D721Med (cell line): ENCODE measurements at places on chromosomes 13 and 19.

DNA sequence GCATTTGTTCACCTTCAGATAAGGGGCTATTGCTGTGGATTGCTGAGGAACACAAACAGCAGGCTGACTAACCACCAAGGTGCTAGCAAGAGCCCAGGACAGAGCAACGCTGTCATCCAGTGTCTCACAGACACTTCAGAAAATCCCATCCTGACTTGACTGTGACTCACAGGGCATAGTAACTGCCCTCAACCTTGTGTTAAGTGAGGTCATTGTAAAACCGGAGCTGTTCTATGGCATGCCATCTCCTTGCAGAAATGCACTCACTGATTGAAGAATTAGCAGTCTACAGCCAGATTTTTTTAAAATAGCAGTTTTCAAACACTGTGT lies 51.1 kb downstream of the TNFRSF19 start:
- DNase-seq = no peak

GRCh38 chr13:20239748-20240147 lies 7.6 kb upstream of the GJB6 start:
- no peak for DNase-seq

GRCh38 chr19:41821003-41821735 lies 23.3 kb downstream of the LYPD4 start:
- peak; percentile 50 for DNase-seq

GRCh38 chr19:53960886-53961285 lies 1.9 kb upstream of the CACNG8 start:
- DNase-seq = no peak

- DNase-seq = no peak
These were observed 227.4 kb downstream of the TEX29 start for GRCh38 chr13:111547726-111548273.

DNA sequence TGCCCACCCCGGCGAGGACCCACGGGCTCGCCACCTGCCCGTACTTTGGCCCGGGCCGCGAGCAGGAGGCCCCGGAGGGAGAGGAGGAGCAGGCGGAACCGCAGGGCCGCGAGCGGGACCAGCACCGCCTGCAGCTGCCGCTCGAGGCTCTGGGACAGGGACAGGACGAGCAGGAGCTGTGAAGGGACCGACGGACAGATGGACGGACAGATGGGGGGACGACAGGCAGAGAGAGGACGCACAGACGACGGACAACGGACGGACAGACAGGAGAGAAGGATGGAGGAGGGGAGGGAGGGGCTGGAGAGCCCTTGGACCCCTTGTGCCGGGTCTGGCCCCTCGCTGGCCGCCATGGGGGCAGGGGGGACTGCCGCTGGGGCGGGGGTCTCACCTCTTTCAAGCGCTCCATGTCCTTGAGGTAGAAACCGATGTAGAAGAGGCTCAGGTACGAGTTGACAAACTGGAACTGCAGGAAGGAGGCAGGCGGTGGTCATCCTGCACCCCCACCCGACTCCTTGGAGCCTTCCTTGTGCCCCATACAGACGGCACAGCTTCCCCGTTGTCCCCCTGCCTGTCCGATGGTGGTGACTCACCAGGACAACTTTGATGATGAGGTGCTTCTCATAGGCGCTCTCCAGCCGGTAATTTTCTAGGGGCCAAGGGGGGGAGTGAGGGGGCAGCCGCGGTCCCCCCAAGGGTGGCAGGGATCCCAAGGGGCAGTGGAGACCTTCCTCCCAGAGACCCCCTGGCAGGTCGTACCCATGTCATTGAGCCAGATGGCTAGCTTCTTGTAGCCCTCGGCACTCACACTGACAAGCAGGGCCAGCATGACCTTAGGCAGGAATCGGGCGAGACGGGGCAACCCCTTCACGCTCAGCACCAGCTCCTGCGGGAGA lies 5.0 kb downstream of the ANO8 start:
- no peak for DNase-seq

DNA sequence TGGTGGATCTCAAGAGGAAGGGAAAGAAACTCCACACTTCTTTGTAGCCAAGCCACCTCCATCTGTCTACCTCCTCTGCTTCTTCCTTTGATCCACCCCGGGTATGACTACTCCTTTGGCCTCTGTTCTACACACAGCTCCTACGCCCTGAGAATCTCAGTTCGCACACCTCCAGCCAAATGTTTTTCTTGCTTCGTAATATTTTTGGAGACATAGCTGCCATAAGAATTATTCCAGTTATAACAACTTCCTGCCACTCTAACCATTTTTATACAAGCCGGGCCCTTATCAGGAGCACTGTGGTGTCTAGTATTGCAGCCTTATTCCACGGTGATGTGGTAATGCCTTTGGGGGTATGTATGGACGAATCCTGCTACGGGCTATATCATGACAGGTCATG lies 126.7 kb downstream of the STARD13 start:
- DNase-seq = no peak

DNA sequence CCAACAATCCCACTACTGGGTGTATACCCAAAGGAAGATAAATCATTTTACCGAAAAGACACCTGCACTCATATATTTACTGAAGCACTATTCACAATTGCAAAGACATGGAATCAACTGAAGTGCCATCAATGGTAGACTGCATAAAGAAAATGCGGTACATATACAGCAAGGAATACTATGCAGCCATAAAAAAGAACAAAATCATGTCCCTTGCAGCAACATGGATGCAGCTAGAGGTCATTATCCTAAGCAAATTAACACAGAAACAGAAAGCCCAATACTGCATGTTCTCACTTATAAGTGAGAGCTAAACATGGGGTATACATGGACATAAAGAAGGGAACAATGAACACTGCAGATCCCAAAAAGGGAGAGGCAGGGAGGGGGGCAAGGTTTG lies 2.7 kb upstream of the ZNF507 start:
- no peak for DNase-seq

DNA sequence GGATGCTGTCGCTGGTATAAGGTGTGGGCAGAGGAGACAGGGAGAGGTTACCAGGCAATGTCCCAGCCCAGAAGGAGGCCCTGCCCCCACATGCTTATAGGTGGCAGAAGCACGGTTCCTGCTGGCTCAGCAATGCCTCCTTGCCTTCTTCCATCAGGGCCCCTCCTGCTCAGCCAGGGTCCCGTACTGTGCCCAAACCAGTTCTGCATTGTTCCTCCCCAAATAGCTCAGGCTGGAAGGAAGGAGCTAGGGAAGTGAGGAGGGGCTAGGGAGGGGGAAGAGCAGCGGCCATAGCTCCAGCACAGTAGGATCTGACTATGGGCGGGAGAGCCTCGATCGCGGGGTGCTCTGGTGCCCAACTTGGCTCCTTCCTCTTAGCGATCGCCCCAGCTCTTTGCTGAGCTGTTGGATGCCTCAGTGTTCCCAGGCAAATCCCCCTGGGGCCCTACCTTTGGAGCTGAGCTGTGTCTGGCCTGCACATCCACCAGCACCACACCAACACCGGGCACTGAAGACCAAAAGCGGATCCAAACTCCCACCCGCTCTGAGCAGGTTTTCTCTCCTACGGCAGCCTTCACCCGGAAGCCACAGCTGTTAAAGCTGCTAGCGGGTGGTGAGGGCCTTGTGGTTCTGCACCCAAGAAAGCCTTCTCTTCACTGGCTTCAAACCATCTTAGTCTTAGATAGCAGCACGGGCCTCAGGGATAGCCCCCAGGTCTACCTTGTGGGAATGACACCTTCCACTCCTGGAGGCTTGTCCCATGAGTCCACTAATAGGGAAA lies 32.1 kb upstream of the PEPD start:
- no peak for DNase-seq

DNA sequence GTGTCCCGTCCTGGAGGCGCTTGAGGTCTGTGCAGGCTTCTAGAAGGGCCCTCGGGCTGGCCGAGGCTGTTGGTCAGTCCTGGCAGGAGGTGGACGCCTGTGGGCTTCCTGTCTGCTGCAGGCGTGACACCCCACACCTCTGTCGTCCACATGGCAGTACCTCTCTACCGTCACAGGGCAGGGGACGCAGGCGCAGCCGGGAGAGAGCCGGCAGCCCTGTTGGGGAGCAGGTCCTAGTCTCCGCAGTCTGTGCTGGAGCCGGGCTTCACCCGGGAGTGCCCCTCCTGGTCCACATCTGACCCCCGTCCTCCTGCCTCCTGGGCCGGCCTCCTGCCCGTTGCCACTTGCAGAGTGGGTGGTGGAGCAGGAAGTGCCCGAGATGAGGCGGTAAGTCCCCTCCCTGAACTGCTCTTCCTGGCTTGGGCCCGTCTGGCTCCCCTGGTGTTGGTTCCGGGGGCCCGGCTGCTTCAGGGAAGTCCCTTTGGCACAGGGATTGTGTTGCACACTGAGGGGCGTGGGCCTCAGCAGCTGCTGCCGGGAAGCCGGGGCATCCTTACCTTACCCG lies 106.0 kb downstream of the KDM4B start:
- no peak for DNase-seq

GRCh38 chr13:93180356-93180969 lies 46.1 kb upstream of the GPC6 start:
- no peak for DNase-seq

GRCh38 chr19:38245826-38246498 lies 10.2 kb downstream of the PPP1R14A start:
- no peak for DNase-seq

DNA sequence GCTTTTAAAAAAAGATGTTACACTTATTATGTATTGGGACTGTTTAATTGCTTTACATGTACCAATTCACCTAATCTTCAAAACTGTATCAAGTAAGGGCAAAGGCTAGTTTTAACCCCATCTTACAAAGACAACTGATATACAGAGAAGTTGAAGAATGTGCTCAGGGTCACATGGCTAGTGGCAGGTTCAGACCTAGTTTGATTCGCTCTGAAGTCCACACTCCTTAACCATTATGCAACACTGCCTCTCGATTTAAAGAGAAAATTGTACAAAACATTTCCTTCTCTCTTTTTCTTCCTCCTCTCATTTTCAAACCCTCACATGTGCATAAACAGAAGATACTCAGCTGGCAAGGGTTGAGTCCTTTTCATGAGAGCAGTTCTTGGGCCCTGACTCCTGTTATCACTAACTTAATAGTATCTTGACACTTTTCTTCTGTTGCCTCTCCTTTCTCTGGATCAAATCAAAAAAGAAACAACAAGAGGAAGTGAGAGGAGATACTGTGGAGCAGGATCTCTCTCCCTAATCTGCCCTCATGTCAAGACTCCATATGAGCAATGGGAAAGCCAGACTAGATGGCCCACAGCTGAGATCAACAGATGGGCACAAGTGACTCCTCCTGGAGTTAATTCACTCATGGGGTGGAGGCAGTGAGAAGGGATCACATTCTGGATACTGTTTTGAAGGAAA lies 19.0 kb upstream of the N4BP2L1 start:
- DNase-seq = no peak
